DMS79 treated with DMSO at 0.1 percent for 48 hours (cell line): ENCODE measurements at places on chromosomes 3 and 15.

DNA sequence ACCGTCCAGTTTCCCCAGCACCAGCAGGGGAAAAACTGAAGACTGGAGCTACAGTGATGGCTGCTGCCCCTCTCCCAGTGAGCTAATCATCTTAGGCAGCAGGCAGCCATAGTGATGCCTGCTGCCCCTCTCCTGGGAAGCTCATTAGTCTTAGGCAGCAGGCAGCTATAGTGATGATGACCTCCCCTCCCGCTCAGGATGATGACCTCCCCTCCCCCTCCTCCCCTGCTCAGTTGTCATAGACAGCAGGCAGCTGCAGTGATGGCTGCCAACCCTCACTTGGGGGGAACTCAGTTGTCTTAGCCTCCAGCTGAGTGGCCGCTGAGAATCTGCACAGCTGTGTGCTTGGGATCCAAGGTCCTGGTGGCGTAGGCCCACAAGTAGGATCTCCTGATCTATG lies 80.9 kb upstream of the MANF start:
- no peak for DNase-seq

DNA sequence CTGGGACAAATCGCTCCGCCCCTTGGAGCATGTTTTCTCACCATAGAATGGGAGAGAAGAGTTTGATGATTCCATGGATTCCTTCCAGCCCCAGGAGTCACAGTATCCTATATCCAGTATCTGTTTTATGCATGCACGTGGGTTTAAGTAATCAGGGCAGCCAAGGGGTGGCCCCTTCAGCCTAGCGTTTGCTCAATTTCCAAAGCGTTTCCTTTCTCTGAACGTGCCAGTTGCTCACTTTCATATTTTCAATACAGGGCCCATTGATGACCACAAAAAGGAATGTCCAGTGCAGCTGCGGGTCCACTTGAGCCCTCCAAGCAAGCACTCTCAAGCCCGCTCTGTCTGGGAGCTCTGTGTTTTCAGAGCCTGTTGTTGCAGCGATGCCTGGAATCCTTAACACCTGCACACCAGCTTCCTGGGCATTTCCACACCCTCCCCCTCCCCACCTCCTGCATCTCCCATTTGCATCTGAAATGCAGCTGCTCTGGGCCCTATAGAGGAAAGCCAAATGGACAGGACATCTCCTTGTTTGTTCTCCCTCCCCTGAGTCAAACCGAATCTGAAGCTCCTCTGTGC lies 164.3 kb upstream of the LPP start:
- peak; percentile 59 for DNase-seq

- DNase-seq, result peak; percentile 87
These were observed 28.6 kb downstream of the MEGF11 start for GRCh38 chr15:66224946-66225345.

GRCh38 chr3:162094301-162094700 lies 597.7 kb downstream of the OTOL1 start:
- no peak for DNase-seq

DNA sequence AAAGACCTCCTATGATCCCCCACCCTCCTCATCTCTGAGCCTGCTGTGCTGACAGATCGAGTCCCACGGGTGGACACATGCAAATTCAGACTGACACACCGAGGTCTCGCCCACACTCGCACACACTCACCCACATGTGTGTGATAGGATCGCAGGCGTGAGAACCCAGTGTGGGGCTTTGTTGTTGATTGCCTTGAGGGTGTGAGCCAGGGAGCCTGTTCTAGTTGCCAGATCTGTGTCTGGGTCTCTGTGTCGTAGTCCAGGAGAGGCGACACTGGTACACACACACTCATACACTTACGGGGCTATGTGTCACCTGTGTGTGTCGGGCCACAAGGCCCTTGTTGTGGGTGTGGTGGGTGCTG lies 2.0 kb downstream of the EPHB3 start:
- DNase-seq, result no peak

- DNase-seq, result no peak
These were observed 2.3 kb upstream of the COL6A6 start for GRCh38 chr3:130514681-130515080.

DNA sequence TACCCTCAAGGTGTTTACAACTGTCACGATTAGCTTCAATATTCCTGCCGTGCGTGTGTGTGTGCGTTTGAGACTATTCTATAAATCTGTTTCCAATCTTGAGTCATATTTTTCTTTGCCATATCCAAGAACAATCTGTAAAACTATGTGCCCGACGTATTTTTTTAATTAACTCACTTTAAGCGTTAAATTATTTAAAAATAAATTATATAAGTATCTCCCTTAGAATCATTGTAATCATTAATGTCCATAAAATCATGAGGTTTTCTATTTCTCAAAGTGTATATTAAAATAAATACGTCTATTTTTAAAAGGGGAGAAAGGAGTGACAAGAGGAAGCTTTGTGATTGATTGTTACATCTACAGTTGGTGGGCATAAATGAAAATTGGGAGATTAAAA lies 2.9 kb downstream of the SETMAR start:
- DNase-seq, result no peak

GRCh38 chr3:167940241-167940640 lies 155.5 kb downstream of the GOLIM4 start:
- no peak for DNase-seq

DNA sequence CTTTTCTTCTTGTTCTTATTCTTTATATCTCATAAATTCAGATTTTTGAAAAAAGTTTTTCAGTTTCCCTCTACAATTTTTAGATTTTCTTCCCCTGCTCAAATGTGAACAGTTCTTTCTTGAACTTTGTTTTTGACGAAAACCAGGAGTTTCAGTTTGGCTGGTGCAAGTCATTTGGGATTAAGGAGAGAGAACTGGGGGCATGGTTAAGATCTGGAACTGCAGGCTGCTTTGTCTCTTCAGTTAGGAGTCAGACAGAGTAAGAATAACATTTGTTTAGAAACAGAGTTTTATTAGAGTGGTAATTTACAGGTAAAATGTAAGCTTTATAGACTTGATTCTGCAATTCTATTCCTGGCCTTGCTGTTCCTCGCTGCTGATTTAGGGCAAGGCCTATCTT lies 310.5 kb upstream of the C2CD4B start:
- DNase-seq, result no peak
